ENCODE measurements at places on chromosomes 6 and 20.

DNA sequence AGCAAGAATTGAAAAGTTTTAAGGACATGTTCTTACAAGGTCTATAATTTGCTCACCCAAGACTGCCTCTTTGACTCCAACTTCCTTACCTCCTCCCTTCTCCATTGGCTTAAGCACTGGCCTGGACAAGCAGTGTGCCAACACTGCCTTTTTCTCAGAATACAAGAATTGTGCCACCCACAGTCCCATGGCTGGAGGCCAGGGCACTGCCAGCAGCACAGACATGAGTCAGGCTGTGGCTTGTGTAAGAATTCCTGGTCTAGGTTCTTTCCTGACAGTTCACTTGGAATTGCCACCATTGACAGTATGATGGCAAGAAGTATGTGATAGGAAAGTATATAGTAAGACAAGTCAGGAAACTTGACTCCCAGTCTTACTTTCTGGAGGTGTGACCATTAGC, 202.7 kb upstream of the MARCKS start:
- no peak for DNase-seq

DNA sequence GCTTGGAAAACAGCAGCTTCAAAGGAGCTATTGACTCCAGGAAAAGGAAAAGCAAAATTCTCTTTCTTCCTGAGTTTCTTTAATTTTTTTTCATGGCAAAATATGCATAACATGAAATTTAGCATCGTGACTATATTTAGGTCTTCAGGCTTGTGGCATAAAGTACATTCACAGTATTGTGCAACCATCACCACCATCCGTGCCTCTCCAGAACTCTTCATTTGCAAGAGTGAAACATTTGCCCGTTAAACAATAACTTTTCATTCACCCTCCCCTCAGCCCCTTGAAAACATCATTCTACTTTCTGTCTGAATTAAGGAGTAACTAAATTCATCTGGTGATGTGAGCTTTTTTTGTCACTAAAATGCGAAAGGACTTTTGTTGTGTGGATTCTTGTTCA, 251.7 kb downstream of the PHACTR1 start:
- DNase-seq, result no peak

GRCh38 chr6:113104541-113104940, 752.6 kb upstream of the MARCKS start:
- DNase-seq, result no peak

- DNase-seq, result no peak
Measured at GRCh38 chr6:119142041-119142440, 63.6 kb upstream of the FAM184A start.

DNA sequence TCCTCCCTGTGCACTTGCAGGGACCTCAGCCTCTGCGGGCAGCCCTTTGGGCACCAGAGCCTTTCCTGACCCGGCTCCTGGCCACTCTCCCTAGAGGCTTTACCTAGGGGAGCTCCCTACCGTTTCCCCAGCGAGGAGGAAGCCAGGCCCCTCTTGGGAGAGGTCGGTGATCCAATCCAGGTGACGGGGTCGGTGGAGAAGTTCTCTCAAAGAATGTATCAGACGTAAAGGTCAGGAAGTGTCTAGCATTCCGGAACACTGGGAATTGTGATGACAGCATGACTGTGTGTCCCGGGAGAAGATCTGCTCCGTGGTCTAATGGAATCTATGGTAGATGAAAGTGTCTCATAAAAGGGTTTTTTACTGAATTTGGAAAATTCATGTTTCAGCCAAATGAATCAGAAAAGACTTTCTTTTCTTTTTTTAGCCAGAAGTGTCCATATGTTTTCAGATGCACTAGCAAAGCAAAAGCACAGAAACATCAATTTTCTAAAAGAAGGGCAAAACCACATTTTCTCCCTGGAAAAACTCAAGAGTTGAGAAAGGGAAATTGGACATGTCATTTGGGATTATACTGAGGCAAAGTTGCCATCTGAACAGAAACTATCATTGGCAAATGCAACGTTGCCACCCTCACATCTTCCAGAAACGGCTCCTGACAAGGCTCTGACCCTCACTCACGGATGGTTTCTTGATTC, 289.4 kb downstream of the THBS2 start:
- DNase-seq, result no peak

- no peak for DNase-seq
Measured at GRCh38 chr6:107556082-107556481, 66.2 kb downstream of the SOBP start.

DNA sequence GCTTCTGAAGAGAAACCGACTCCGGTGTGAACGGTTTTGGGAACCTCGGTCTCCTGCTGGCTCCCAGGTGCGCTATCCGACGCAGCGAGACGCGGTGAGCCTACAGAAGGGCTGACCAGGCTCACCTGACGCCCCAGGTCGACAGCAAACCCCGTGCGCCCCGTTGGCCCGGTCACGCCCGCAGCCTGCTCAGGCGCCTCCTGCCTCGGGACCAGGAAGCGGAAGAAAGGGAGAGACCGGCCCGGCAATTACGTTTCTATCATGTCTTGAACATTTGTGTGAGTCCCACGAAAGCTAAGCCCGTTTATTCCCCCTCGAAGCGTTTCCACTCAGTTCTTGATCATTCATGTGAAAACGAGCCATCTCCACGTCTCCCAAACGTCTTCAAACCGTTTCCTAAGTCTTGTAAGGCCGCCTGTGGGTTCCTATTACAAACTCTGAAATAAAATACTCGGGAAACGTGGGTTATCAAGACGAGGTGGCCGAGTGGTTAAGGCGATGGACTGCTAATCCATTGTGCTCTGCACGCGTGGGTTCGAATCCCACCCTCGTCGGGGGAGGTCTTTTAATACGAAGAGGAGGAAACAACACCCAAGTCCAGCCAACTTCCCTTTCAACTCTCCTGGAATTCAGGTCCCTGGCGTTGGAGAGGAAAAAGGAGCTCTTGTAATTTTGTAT, 150.5 kb upstream of the PRSS16 start:
- no peak for DNase-seq

- DNase-seq, result no peak
Measured at GRCh38 chr6:169923468-169924464, 172.3 kb downstream of the ERMARD start.

- DNase-seq, result no peak
Measured at GRCh38 chr6:14925025-14925698, 320.7 kb upstream of the JARID2 start.

DNA sequence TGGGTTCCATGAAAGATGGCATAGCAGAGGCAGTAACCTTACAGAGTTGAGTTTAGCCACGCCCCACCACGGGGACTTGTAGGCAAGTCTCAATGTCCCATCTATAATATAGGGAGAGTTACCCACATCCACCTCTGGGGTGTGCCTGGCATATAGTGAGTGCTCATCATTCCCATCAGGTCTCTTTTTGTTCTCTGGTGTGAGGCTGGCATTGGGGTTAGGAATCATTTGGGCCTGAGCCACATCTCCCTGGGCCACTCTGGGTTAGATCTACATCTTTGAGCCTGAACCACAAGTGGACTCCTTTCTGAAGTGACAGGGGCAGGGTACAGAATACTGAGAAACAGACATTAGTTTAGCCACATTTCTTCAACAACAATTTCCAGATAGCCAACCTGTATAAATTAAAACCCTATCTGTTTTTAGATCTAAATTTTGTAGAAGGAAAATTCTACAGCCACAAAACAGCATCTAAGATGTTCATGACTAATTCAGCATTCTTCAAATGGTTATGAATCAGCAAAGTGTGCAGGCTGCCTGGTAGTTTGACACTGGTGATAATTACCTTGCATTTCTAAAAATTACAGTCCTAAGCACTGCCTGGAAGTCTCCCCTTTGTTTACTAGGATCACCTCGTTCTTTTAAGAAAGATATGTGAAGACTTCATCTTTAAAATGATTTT, 20.1 kb downstream of the RNF24 start:
- DNase-seq, result no peak

- no peak for DNase-seq
Measured at GRCh38 chr6:162921062-162921461, 193.3 kb downstream of the PACRG start.

- no peak for DNase-seq
Measured at GRCh38 chr6:14271789-14272736, 154.5 kb downstream of the CD83 start.

DNA sequence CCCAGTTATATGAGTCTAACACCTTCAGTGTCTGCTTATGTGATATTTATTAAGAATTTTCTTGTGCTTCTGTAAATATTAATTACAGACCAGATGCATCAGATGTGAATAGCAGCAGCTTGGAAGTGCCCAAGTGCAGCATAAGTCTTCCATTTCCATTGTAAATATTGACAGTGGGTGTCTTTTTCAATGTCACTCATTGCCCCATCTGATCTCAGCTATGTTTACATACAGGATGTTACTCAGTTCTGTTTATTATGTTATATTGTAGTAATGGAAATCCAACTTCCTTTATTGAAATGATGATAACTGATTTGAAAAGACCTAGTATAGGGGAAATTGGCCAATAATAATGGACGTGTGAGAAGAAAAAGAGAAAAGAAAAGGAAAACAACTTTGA, 296.7 kb downstream of the SAMD5 start:
- DNase-seq, result no peak

DNA sequence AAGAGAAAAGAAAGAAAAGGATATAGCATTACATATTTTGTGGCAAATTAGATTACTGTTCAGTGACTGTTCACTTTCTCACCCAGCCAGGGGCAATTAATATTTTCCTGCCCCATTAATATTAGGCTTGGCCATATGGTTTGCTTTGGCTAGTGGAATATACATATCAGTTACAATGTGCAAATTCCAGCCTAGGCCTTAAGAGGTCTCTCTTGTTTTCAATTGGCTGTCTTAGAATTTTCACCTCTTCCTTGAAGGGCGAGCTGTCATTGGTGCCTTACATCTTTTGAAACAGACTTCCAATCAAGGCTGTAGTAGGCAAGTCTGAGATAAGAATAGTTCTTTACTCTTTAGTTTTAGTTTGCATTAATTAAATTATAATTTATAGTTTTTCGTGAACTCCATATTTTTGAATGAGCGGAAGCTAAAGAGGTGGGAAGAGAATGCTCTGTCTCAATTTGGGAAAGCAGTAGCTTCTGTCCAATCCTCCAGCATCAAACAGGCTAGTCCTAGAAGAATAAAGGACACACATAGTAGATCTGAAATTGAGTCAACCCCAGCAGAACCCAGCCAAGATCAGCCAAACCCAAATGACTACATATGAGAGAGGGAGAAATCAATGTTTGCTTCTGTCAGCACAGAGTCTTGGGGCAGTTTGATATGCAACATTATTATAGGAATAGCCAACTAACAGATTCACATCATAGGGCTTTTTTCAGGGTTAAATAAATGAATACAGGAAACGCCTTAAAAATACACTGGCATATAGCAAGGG, 6.3 kb upstream of the CSNK2A1 start:
- DNase-seq, result no peak

- no peak for DNase-seq
Measured at GRCh38 chr6:147961481-147962141, 381.0 kb upstream of the SASH1 start.

DNA sequence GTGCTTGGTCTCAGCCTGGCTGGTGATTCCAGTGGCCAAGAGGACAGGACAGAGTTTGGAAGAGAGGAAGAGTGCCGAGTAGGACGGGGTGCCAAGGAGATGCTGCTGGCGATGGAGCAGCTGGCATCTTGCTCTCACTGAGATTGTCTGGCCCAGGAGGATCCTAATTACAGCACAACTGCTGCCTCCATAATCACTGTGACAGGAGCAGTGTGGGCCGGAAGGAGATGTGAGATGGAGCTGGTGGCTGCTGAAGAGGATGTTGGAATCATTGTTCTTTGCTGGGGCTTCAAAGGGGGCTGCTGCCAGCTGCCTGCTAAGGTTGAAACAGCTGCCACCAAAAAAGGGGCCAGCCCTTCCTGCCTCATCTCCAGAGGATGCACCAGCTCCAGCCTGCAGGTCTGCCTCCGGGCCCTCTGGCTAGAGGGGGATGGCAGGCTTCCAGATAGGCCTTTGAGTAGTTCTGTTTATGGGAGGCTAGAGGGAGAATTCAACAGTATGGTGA, 214.4 kb downstream of the RNF144B start:
- no peak for DNase-seq

DNA sequence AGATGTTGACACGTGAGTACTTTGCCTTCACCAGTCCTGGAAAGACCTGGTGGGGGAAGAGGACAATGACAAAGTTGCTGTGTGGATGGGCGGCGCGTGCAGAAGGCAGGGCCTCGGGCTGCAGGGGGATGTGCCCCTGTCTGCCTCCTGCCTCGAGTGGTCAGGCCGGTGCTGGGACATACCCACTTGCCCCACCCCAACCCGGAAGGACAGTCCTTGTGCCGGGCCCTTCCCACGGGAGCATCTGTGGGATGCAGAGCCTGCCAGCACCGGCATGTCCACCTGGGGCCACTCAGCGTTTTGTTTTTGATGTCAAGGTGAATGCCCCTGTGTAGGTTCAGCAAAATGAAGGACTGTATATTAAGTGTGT, 60.5 kb upstream of the BHLHE23 start:
- no peak for DNase-seq

DNA sequence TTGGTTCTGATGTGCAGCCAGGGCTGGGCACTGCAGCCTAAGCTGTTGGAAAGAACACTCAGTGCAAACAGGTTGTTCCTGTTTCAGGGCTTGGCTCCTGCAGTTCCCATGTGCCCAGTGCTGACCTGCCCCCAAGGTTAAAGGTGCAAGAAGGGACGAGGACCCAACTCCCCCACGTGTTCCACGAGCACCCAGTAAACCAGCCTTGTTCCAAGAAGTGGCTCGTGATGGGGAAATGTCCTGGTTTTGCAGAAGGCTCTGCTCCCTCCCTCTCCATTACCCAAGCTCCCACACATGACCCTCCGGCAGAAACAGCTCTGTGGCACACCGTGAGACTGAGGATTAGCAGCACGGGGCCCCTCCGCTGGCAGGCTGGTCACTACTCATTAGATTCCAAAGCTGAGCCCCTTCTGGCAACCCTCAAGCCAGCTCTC, 9.4 kb downstream of the ACSS1 start:
- DNase-seq, result no peak

DNA sequence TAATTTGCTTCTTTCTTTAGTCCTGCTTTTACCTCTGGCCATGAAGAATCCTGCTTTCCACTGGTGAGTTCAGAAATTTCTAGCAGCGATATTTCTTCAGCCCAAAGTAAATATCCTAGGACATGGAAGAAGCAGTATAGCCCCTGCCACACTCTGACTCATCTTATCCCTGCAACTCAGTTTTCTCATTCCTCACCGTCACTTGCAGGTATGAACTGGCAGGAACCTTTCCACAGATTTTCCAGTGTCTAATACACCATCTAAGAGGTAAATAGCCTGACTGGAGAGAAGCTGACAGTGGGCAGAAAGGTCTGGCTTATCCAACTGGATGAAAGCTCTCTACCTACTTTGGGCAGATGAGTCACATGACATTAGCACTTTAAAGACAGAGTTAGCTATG, 816.7 kb upstream of the FLRT3 start:
- DNase-seq, result no peak

GRCh38 chr6:54286141-54286540, 22.1 kb upstream of the TINAG start:
- no peak for DNase-seq

Data from stimulated activated CD8-positive, alpha-beta memory T cell treated with anti-CD3 and anti-CD28 coated beads, Interleukin-12 subunit alpha, Interleukin-12 subunit beta, amount 100 ng/mL, for 4 hours (primary cell).